ENCODE measurements at places on chromosomes 5 and 9. TPM values are rescaled to one million over a fixed set of nuclear protein-coding genes. Genes with fewer than 3 reads are reported as not detected.

The ENDOG gene
- 15.5 TPM for total RNA-seq

The HABP4 gene
- 18.2 TPM for total RNA-seq

The PDLIM4 gene
- 67.2 TPM for total RNA-seq

The PCDHB3 gene
- 0.77 TPM for total RNA-seq

The BASP1 gene
- 186 TPM for total RNA-seq

The GLE1 gene
- total RNA-seq, result 23.6 TPM

The SLC6A18 gene
- total RNA-seq, result not detected

The GPR150 gene
- total RNA-seq, result 0.33 TPM

Measured in fibroblast of lung (primary cell).